ENCODE measurements at places on chromosomes 16 and 17.

GRCh38 chr17:49521471-49522356, 26.6 kb downstream of the NGFR start:
- DNase-seq: no peak

DNA sequence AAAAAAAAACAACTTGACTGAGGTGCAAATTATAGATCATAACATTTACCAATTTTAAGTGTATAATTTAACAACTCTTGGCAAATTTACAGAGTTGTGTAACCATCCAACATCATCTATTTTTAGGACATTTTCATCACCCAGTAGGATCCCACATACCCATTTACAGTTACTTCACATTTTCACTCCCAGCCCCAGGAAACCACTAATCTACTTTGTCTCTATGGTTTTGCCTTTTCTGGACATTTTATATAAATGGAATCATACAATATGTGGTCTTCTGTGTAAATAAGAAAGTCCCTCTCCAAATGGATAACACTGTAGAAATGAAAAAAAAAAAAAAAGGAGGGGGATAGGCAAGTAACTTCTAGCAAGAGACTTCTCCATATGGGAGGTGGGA, 26.1 kb upstream of the XYLT1 start:
- DNase-seq: no peak

- DNase-seq: no peak
Observed at GRCh38 chr16:72172105-72173034, at the start of gene PMFBP1. Gene PMFBP1, minus strand, starts transcription at chr16:72172155. Its CDS starts 947 bp downstream, at chr16:72171208.

- no peak for DNase-seq
Observed at GRCh38 chr17:6893382-6894205, 62.1 kb upstream of the TEKT1 start.

DNA sequence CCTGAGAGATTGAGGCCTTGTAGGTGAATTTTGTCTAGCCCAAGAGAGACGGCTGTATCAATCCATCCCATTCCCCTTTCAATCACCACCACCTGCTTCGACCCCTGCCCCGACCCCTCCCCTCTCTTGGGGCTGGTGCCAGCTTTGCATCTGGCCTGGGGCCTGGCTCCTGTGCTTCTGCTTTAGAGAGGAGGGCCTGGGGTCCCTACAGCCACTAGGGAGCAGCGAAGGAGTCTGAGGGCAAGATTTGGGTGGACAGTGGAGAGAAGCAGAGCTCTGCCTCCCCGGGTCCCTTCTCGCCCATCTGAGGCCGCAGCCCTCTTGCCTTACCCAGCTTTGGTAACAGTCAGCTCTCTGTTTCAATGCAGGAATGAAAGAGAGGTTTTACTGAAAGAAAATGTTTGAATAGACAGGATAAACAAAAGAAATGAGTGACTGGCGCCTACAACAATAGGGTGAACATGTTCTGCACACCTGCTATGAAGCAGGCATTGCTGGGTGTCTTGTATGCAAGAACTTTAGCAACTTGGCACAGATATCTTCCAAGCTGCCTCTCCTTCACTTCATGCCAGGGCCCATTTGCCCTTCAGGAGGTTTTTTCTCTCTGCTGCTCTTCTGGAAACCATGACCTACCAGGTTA, 57.4 kb downstream of the SLC47A1 start:
- DNase-seq: no peak

DNA sequence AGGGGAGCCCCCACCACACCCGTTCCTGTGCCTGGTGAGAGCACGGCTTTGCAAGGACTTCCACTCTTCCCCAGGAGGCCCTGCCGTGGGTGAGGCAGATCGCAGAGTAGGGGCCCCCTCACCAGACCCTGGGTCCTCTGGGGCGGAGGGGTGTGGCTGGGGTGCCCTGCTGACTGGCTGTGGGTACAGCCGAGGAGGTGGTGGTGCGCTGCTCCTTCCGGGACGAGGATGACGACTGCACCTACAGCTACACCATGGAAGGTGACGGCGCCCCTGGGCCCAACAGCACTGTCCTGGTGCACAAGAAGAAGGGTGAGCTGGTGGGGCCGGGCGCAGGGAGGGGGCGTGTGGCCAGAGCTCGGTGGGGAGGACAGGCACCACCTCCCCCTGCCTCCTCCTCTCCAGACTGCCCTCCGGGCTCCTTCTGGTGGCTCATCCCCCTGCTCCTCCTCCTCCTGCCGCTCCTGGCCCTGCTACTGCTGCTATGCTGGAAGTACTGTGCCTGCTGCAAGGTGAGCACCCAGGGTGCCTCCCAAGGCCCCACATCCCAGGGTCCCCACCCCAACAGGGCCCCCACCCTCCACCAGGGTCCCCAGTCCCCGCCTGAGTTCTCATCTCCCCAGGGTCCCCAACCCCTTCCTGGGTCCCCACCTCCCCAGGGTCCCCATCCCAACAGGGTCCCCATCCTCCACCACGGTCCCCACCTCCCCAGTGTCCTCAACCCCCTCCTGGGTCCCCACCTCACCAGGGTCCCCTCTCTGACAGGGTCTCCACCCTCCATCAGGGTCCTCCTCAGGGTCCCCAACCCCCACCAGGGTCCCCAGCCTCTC, 16.1 kb downstream of the ITGB4 start:
- no peak for DNase-seq

DNA sequence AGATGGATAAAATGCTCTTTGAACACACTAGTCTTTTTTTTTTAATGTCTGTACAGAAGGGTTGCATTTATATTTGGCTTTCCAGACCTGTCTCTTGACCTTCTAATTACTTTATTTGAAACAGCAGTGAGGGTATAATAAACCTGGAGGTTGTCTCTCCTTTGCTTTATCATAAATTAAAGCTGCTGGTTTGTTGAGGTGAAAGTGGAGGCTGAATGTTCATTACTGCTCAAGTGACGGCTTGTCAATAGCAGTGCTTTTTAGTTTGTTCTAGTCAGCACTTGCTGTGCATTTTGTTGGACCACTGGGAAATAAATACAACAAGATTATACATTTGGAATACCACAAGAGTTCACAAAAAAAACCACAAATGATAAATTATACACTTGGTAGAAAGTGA, 264.2 kb downstream of the IRX3 start:
- DNase-seq: no peak

- no peak for DNase-seq
Observed at GRCh38 chr17:37699285-37699973, 45.4 kb downstream of the HNF1B start.

GRCh38 chr16:54048586-54049495, 237.7 kb downstream of the IRX3 start:
- no peak for DNase-seq

- no peak for DNase-seq
Observed at GRCh38 chr16:55552621-55553020, 13.9 kb upstream of the CAPNS2 start.

- no peak for DNase-seq
Observed at GRCh38 chr17:45311760-45312476, 4.9 kb downstream of the MAP3K14 start.

DNA sequence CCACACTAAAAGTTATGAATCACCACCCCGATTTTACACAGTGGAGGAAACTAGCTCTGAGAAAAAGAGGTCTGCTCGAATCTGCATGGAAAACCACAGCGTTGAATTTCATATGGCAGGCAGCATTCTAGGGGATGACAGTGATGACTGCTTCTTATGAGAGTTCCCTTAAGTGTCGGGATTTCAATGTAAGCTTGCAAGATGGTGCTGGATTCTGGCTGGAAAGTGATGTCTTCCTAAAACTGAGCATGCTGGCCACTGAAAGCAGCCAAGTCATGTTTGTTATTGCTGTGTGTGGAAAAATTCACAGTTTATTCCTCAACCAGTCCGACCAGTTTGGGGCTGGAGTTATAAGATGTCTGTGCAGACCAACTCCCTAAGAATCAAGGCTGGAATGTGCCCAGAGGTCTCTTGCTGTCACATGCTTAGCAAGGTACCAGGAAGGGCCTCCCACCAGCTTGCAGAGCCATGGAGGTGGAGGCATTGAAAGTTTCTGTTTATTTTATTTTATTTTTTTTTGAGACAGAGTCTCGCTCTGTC, 37.2 kb upstream of the GAN start:
- no peak for DNase-seq

DNA sequence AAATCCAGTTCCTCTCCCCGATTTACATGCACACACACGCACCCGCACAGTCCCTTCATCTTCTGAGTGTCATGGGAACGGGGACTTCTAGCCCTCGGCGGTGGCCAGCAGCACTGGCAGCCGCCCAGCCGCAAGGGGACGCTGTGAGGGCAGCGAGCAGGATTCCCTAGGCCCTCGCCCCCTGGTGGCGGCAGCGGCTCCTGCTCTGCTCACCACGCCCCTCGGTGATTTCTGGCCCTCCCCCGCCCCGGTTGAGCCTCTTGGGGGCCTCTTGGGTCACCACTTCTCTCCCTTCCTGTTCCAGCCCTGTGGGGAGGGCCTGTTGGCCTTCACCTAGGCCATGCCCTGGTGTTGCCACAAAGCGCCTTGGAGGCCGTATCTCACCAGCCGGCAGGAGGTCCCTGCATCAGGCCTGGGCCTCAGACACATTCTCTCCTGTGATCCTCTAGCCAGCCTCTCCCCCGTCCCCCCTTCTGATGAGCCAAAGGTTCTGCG, 75.2 kb upstream of the KSR1 start:
- DNase-seq: no peak

DNA sequence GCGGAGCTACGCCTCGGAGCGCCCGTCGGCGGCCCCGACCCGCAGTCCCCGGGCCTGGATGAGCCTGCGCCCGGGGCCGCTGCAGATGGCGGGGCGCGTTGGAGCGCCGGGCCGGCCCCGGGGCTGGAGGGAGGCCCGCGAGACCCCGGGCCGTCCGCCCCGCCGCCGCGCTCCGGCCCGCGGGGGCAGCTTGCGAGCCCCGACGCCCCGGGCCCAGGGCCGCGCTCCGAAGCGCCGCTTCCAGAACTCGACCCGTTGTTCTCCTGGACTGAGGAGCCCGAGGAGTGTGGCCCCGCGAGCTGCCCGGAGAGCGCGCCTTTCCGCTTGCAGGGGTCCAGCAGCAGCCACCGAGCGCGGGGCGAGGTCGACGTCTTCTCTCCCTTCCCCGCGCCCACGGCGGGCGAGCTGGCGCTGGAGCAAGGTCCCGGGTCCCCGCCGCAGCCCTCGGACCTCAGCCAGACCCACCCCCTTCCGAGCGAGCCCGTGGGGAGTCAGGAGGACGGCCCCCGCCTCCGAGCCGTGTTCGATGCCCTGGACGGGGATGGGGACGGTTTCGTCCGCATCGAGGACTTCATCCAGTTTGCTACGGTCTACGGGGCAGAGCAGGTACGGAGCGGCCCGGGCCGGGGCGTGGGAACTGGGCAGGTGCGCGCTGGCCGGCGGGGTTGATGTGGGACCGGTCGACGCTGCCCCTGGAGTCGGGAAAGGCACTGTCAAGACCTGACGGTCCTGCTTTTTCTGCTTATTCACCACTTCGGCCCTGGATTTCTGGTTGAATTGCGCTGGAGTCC, 861 bp downstream of the RAB11FIP3 start:
- DNase-seq: no peak

DNA sequence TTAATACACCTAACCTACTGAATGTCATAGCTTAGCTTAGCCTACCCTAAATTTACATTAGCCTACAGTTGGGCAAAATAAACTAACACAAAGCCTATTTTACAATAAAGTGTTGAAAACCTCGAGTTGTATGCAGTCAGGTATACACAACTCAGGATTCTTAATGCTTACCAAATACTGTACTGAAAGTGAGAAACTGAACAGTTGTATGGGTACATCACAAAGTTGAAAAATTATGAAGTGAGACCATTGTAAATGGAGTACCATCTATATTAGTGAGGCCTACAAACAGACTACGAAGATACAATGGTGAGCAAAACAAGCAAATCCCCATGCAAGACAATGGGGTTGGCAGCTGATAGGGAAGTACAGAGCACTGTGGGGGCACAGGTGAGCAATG, 79.7 kb downstream of the VAT1L start:
- no peak for DNase-seq

GRCh38 chr16:27506771-27507170, 42.9 kb downstream of the GTF3C1 start:
- no peak for DNase-seq

- no peak for DNase-seq
Observed at GRCh38 chr16:8958344-8959167, 5.2 kb downstream of the USP7 start.

DNA sequence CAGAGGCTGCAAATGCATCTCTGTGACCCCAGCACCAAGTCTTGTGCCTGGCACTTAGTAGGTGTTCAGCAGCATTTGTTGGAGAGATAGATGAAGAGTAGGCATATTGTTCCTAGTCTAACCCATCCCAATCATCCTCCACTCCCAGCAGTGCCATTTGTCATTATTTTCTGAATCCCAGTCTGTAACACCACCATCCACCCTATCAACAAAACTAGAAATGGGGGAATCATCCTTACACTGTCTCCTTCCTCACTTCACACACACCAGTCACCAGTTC, 95.9 kb upstream of the TBX2 start:
- DNase-seq: no peak

DNA sequence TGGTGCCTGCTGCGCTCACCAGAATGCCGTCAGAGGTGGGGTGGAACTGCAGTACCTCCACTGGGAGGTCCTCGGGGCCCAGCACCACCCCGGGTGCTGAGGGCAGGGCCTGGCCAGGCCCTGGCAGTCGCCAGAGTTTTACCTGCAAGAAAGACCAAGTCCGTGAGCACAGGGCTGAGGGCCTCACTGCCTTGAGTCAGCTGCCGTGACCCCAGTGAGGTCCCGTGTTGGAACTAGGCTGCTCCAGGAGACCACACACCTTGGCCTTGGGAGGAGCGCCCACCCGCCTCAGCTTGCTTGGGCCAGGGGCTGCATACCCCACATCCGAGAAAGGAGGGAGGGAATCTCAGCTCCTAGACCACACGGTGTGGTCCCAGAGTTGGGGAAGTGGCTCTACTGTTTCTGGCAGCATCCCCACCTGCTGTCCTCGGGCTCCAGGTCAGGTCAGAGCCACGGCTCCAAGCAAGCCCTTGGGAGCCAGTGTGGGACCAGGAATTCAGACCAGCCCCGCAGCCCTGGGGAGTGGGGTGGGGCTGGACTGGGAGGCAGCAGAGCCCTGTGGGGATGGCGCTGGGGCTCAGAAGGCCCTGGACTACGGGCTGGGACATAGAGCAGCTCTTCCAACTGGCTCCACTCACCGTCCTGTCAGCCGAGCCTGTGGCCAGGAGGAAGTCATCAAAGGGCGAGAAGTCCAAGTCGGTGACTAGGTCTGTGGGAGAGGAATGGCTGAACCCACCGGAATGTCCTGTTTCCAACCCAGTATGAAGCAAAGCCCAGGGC, 8.7 kb downstream of the CORO7 start:
- no peak for DNase-seq

DNA sequence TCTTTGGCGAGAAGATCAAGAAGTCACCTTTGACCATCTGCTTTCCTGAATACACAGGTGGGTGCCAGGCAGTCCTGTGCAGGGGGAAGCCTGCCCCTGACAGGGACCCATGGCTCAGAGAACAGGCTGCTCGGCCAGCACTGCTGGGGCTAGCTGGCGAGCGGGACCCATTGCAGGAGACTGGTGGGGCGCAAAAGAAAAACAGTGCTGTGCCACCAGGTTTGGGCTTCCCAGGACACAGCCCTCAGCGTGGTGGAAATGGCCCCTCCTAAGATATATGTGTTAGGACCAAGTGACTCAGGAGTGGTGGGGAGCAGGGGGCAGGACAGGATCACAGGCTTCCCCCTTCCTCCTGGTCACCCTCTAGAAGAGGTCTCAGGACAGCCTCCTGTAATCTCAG, 73.9 kb downstream of the AMFR start:
- DNase-seq: no peak

GRCh38 chr16:471353-472198, 46.1 kb downstream of the RAB11FIP3 start:
- DNase-seq: no peak
